ENCODE measurements at places on chromosomes 12 and 14.
A peak's percentile ranks its signal among the peaks of the same experiment; 100 is the strongest.

DNA sequence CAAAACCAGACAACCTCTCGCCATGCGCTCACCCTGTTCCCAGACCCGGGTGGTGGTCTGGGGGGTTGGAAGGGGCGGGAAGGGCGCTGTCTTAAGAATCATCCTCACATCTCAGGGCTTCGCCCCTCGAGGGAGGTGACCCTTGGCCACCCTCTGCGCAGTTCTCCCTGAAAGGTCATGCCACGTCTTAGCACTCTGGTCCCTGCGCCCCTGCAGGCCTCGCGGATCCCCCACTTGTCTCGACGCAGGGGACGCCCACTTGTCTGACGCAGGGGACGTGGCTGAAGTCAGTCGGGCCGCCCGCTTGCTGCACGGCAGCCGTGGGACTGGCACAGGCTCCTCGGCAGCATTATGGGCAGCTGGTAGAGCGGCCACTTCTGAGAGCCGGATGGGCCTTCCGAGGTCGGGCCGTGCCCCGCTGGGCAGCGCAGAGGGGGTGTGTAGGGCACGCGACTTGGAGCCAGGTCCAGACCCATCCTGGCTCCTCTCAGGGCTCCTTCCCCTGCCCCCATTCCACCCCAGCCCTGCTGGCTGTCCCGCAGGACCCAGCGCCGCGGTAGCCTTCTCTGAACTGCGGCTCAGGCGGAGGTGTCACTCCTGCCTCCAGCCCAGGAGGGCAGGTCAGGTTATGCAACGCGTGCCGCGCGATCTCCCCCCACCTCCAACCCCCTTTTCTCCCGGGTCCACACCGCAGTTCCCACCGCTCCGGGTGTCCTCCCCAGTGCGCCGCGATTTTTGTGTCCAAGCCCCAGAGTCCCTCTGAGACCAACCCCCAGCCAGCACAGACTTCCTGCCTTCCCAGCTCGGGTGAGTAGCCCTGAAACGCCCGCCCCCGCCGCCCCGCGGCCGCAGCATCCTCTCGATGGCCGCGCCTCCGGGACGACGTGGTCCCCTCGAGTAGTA is 40.9 kb upstream of the CAPRIN2 start:
- no peak for DNase-seq

DNA sequence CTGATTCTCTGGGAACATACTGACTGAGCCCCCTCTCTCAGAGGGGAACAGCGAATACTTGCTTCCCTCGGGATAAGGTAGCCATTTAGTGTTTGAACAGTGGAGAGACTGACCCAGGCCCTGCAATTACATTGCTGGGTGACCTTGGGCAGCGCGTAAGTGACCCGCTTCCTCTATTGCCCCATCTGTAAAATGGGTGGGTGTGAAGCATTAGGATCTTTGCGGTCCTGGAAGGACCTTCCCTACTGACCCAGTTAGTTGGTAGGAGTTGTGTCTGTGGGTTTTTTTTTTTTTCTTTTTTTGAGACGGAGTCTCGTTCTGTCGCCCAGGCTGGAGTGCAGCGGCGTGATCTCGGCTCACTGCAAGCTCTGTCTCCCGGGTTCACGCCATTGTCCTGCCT is 1.2 kb upstream of the KMT5A start:
- no peak for DNase-seq

DNA sequence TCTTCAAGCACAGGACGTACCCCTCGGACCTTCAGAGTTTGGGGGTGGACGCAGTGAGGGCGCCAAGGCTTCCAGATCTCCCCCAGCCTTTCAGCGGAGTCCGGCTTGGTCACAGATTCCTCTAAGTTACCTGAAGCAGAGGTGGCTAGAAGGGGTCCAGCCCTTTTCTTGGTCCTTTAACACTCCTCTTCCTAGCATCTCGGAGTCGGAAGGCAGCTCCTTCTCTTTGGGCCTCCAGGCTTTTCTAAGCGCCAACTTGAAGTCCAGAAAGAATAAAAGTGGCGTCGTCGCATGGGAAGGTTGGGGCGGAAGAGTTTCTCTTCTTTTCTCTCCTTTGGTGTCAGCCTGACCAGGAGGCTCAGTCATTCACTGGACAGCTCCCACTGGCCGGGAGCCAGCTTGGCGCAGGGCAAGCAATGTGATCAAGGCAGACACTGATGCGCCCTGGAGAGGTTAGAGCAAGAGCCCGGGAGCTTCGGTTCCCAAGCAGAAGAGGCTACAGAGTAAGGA is 9.6 kb downstream of the OR6S1 start:
- DNase-seq: peak; percentile 46

DNA sequence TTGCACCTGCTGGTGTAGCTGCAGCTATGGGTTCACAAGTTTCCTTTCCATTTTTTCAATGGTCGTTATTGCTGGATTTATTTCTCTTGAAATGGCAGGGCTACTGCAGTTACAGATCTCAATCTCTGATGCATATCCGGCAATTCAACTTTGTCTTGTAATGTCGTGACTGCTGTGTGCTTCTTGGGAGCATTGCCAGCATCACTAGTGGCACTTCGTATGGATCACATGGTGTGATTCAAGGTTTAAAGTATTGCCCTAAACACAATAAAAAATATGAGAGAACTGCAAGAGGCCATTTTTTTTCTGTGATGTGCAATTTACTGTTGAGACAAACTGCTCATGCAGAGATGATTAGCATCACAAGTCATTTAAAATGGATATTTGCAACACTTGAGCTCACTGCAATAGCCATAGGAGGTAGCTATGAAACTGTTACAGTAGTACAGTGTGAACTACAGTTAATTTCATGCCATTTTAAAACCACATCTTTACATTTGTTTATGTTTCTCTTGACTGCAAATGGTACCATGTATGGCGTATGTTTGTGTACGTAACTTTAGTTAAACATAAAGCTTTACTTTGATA is 217.4 kb upstream of the PDE3A start:
- DNase-seq: no peak

DNA sequence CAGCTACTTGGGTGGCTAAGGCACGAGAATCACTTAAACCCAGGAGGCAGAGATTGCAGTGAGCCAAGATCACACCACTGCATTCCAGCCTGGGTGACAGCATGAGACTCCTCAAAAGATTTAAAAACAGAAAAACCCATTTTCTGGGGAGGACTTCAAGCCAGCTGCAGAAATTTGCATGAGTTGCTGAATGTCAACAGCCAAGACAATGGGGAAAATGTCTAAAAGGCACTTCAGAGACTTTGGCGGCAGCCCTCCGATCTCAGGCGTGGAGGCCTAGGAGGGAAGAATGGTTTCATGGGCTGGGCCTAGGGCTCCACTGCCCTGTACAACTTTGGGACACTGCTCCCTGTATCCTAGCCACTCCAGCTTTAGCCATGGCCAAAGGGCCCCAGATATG is 177.8 kb upstream of the C14orf180 start:
- no peak for DNase-seq

DNA sequence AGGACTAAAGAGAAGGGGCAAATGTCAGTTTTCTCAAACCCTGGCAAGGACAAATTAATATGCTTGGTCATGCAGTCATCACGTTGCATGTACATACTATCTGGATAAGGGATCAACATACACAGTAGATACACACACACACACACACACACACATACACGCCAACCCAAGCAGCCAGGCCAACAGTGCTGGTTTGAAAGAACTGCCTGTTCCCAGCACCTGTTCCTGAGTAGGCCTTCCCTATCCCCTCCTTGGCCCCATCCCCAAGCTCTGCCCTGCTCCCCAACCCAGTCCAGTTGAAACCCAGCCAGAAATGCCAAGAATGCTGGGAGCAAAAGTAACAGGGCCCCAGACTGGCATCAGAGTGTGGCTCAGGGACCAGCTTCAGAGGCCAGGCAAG is 4.4 kb downstream of the ITGA7 start:
- no peak for DNase-seq

DNA sequence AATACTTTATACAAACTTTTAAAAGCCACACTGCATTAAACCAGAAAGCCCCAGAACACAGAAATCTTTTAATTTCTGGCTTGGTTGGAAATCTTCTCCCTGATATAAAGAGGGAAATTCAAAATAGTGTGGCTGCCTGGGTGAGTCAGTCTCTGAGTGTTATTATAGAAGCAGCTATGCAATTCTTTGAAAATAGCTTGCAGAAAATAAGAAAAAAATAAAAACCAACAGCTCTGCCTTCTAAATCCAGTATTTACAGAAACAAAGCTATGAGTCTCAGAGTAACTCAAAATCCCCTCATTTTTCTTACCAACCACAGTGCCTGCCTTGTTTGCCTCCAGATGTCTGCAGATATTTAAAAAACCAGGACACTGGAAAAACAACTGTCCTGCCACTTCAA is 68.6 kb upstream of the FERMT2 start:
- no peak for DNase-seq

DNA sequence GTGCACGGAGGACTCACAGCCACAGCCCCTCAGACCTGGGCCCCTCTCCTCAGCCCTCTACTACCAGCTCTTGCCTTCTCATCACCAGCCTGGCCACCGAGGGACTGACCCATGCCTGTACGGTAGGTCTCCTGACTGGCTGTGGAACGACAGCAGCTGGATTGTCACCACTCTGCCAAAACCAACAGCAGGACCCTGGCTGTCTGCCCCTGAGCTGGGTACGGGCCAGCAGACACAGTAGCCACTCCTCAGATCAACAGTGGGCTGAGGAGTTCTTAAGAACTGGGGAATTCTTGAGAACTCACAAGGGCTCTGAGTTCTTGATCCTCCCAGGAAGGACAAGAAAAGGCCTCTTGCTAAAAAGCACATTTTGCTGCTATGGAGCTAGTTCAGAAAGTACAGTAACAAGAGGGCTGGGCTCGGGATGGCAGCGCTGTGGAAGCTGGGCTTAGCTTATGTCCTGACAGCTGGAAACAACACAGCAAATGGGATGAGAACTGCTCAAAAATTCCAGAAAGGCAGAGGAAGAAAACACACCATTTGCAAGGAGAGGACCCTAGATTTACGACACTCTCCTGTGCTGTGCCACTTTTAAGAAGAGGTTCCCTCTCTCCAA is 176.4 kb downstream of the ANO2 start:
- DNase-seq: no peak

- DNase-seq: peak; percentile 21
Measured at GRCh38 chr12:7645395-7646177, 20.1 kb downstream of the APOBEC1 start.

GRCh38 chr12:106329231-106329982 is 26.9 kb downstream of the TCP11L2 start:
- no peak for DNase-seq

- no peak for DNase-seq
Measured at GRCh38 chr12:131619736-131620506, 91.0 kb upstream of the SFSWAP start.

- no peak for DNase-seq
Measured at GRCh38 chr12:90126125-90126524, 417.5 kb upstream of the ATP2B1 start.

- no peak for DNase-seq
Measured at GRCh38 chr14:102087762-102088011, 843 bp upstream of the HSP90AA1 start.

- no peak for DNase-seq
Measured at GRCh38 chr12:47527816-47528215, 178.0 kb downstream of the RPAP3 start.

GRCh38 chr14:57317248-57317833 is 48.6 kb downstream of the AP5M1 start:
- peak; percentile 78 for DNase-seq

DNA sequence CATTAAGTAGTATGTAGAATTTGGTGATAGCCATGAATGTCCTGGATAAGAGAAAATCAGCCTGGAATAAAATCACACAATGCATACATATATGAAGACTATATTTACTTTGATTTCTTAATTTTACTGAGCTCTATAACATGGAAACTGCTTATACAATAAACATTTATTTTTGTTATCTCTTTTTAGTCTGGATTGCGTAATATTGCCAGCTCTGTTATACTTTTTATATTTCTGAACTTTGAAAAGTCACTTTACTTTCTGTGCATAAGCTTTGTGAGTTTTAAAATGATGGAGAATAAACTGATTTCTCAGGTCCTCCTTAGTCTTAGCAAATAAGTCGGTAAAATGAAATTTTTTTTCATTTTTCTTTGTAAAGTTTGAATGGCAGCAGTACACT is 19.2 kb upstream of the ABCD2 start:
- no peak for DNase-seq

DNA sequence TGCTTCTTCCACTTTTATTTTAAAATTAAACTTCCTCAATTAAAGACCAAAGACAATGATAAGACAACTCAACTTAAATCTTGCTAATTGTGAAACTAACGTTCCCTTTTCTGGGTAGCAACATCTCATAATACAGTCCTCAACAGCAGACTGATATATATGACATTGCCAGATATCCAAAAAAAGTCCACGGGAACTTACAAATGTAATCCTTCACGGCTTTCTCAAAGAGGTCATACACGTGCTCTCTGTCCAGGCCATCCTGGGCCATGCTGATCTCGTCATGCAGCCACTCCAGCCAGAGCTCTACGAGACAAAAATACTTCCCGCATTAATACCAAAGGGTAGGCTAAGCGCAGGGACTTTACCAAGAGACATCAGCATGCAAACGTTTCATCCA is 13.3 kb downstream of the SART3 start:
- DNase-seq: no peak

- DNase-seq: peak; percentile 75
Measured at GRCh38 chr12:66087365-66087943, 43.1 kb downstream of the LLPH start.

DNA sequence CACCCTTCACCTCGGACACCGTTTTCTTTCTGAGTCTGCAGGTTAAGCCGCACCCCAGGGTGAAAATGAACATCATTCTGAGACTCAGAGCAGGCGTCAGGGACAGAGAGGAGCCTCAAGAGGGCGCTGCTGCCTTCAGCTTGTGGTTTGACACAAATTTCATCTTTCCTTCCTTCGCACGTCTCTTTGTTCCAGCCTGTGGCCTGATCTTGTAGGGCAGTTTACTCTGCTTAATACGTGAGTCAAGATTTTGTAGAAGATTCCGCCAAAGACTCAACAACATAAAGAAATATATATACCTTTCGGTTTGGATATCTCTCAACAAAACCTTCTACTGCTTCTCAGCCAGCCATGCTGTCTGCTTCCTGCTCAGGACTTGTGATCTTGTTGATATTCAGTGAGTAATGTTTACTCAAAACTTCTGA is 329.3 kb upstream of the OR4E1 start:
- DNase-seq: peak; percentile 26

- DNase-seq: peak; percentile 79
Measured at GRCh38 chr12:55642267-55642666, 5.6 kb downstream of the OR10P1 start.

GRCh38 chr12:104357421-104357952 is 53.9 kb downstream of the EID3 start:
- no peak for DNase-seq

- no peak for DNase-seq
Measured at GRCh38 chr12:40158592-40159111, 52.8 kb upstream of the SLC2A13 start.

DNA sequence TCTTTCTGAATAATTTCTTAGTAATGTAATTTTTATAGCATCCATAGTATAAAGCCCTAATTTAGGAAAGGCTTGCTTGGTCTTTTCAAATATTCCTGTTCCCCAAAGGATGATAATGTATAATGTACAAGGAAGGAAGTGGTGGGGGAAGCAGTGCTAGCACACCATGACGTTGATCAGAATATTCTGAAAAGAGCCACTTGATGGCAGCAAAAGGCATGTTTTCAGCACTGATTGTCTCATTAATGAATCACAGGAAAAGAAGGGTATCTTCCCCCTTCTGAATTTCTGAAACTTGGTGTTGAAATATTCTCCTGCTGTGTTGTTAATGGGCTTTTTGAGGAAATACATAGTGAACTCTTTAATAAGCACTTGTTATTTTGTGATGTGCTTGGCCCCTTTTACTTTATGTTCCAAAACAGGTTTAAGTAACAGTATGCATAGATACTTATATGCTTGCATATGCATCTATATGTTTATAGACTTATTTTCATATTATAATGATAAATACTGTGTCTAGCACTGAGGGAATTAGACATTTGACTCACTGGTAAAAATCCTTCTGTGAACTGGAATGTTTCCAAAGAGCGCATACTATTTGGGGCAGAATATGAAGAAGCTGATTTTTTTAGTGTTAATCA is 122.0 kb downstream of the TMEM117 start:
- DNase-seq: peak; percentile 73
